ENCODE measurements at places on chromosomes 12 and 14.
A peak's percentile ranks its signal among the peaks of the same experiment; 100 is the strongest.

DNA sequence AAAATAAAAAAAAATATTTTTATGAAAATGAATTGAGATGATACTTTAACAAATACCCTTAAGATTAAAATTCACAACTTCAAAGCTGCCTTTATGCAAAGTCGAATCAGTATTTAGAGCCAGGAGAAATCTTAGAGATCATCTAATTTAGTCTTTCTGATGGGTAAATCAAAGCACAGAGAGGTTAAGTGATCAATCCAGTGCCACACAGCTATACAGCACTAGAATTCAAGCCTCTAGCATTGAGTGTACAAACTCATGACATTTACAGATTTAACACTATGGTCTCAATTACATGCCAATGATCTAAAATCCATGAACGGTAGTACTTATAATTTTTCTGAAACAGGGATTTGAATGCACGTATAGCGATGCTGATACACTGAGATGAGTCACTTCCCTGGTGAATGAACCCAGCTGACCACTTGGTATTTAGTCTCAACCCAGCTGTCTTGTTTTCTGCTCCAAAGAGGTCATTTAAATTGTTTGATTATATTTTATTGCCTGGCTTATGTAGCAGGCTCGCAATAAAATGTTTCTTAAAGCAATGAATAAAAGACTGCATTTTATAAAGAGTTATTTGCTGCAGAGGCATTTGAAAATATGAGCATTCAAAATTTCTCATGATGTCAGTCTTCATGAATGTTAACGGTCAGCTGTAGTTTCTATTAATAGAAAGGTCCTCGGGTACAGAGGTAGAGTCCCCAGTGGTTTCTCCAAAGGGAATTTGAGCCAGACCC, 152.4 kb upstream of the PRICKLE1 start:
- no peak for DNase-seq

GRCh38 chr14:82046512-82047226, 513.0 kb upstream of the SEL1L start:
- no peak for DNase-seq

GRCh38 chr14:38618514-38618913, 362.6 kb upstream of the CLEC14A start:
- DNase-seq: no peak

DNA sequence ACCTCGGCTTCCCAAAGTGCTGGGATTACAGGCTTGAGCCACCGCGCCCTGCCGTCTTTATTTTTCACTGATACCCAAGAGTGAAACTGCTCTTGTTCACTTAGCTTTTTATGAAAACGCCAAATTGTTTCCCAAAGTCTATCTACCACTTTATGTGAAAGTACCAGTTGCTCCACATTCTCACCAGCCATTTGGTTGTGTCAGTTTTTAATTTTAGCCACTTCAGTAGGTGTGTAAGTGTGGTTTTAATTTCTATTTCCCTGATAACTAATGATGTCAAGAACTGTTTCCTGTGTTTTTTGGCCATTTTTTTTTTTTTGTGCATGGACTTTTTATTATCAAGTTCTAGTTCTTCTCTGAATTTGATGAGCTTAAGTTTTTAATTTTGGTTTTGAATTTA, 17.1 kb downstream of the CAND1 start:
- no peak for DNase-seq

DNA sequence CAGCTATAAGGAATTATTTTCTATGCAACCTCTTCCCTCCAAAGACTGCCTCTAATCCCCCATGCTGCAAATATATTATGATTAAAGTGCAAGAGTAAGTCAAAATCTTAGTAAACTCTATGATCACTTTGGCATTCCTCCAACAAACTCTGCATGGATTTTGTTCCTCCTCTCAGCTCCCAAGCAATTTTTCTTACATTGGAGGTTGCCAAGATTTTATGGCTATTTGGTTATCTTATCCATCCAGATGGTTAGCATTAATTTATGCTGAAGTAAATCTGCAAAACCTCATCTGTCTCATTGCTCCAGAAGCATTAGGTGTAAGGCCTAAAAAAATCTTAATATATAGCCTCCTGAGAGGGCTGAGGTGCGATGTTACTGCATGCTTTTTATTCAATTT, 228.1 kb downstream of the CHST11 start:
- no peak for DNase-seq

- DNase-seq: peak; percentile 31
Observed at GRCh38 chr14:24372701-24373416, 4.9 kb downstream of the NFATC4 start.

- peak; percentile 41 for DNase-seq
Observed at GRCh38 chr14:22558221-22558913, 30.7 kb downstream of the DAD1 start.

GRCh38 chr12:117835156-117835555, 133.6 kb downstream of the KSR2 start:
- no peak for DNase-seq

GRCh38 chr12:122610207-122610606, 83.2 kb downstream of the KNTC1 start:
- peak; percentile 26 for DNase-seq

DNA sequence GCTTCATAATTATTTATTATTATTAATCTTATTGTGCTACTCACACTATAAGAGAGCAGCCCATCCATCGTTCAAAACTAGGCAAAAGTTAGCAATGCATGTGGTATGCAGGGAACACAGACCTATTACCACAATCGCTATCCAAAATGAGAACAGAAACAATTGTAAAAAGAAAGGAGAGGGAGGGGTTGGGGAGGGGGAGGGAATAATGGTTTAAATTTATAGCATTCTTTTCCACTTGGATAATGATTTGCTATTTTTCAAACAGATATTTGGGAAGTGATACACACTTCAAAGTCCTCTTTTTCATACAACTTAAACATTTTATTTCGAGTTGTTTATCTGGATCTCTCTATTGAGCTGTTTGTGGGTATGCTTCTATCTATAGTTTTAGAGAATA, 248.6 kb upstream of the SOX5 start:
- DNase-seq: no peak

- DNase-seq: no peak
Observed at GRCh38 chr12:47023311-47023710, 56.1 kb upstream of the PCED1B start.

GRCh38 chr12:24902511-24903328, 46.2 kb downstream of the BCAT1 start:
- peak; percentile 61 for DNase-seq

- DNase-seq: peak; percentile 66
Observed at GRCh38 chr12:52006726-52007157, at the start of gene TAMALIN. TAMALIN (plus strand) TSS chr12:52006946; CDS start chr12:52007020, 74 bp downstream.

DNA sequence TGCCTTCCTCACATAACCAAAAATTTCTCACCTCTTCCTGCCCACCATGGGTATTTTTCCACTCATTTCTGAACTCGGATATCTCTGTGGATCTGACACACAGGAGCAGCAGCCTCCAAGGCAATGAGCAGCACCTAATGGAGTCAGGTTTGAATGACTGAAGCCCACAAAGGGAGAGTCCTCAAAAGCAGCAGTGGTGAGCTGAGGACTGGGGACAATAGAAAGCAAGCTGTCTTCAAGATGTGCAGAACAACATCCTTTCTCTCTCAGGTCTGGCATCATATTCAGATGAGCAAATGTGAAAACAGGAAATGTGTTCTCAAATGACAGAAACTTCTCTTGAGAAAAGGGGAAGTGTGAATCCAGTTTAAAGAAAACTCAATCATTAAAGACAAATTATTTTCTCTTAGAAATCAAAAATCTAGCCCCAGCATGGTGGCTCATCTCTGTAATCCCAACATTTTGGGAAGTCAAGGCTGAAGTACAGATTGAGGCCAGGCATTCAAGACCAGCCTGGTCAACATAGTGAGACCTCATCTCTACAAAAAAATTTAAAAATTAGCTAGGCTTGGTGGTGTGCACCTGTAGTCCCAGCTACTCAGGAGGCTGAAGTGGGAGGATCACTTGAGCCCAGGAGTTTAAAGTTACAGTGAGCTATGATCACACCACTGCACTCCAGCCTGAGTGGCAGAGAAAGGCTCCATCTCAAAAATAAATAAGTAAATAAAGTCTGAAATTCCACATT, 54.2 kb downstream of the C12orf42 start:
- no peak for DNase-seq

DNA sequence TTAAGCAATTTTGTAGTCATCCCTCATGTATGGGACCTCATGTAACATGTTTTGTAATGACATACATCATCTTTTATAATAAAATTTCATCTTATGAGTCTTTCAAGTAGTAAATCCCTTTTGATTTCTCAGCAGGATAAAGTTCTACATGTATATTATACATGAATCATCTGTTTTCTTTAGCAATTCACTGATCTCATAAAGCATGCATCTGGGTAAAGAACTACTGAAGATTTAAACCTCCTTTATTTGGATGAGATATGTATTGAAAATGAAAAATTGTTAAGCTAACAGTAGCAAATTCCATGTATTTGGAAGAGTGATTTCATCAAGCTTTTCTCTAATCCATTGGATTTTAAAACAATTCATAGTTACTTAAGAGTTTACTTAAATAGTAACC, 126.9 kb downstream of the KITLG start:
- no peak for DNase-seq

GRCh38 chr12:127245009-127245408, 1022.0 kb upstream of the TMEM132C start:
- no peak for DNase-seq

GRCh38 chr12:42862055-42862454, 272.5 kb upstream of the PRICKLE1 start:
- DNase-seq: no peak

GRCh38 chr14:88079624-88080023, 74.7 kb downstream of the GPR65 start:
- DNase-seq: no peak

- DNase-seq: no peak
Observed at GRCh38 chr14:26709019-26709418, 111.2 kb upstream of the NOVA1 start.

DNA sequence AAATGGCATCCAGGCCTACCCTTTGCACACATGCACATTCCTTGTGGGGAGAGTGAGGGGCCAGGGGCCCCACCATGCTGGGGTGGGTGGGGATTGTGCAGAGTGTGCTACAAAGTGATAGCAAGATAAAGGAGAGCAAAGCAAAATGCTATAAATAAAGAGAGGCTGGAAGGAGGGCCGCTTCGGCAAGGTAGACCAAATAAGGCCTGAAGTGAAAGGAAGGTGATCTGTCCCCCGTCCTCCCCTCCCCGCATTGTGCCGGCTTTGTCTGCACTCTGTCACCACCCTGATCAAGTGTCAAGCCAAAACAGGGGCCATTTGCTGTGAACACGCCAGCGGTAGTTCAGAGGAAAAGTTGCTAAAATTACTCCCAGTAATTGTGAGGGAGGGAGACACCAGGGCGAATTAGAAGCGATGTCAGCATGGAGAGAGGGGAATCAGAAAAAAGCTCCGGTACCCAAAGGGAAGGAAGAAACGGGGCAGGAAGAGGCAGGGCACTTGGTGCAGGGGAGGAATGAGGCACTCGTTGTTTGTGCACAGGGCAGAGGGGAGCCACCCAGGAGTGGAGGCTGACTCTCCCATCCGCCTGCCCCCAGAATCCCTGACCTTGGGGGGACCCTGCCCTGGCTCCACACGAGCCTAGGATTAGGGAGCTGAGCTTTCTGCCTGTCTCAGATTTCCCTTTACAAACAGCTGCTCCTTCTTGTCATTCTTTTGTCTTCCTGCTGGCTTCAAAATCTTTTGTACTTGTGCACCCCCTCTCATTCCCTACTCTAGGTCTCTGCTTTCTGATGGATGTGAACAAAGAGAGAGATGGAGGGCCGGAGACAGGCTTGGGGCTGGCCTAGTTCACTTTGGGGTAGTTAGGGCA, 2.9 kb upstream of the MYH7 start:
- DNase-seq: no peak

DNA sequence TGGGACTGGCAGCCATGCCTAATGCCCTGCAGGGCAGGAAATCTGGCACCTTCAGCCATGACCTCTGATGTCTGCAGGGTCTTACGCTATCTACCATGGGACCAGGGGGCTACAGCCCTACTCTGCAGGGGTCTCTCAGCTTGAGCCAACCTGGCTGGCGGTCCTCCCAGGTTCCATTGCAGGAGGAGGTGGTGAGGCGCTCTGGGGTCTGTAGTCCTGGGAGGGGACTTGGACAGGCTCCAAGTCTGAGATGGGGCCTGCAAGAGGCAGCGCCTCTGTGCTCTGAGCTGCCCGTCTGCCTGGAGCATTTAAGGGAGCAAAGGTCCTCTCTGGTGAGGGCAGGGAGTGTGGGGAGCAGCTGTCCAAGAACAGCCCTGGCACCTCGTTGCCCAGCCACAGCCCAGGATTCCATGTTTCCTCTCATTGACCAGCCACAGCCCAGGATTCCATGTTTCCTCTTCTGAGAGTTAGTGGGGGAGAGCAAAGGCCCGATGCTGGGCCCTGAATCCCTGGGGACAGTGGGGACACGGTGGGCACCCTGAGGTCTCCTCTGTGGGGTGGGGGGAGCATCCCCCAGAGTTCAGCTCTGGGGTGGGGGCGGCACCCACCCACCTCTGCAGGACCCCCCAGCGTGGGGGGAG, 655 bp downstream of the PLD4 start:
- DNase-seq: no peak

GRCh38 chr12:62129291-62129690, 130.9 kb upstream of the USP15 start:
- no peak for DNase-seq

- DNase-seq: no peak
Observed at GRCh38 chr12:10497602-10498001, 8.1 kb upstream of the EIF2S3B start.

- DNase-seq: peak; percentile 70
Observed at GRCh38 chr12:109715310-109716091, 1.9 kb downstream of the FAM222A start.

- no peak for DNase-seq
Observed at GRCh38 chr14:61476754-61477410, 155.5 kb downstream of the PRKCH start.

- DNase-seq: no peak
Observed at GRCh38 chr14:104066279-104066678, 19.2 kb upstream of the ASPG start.

DNA sequence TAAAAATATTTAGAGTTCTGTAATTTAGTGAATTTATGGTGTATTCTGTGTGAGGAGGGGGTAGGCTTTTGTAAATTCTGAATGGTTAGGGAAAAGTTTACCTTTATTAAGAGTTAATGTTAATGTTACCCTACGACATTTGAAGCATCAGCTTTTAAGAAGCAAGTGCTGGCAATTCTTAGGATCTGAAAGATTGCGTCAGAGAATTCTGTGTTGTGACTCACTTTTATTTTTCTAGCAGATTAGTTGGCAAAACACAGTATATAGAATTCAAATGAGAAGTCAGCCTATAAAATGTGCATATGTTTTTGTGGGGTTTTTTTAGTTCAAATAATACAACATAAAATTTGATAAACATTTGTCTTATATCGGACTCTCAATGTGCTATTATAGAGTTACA, 97.6 kb downstream of the RAD52 start:
- DNase-seq: no peak

GRCh38 chr12:46524778-46525177, 152.2 kb upstream of the SLC38A2 start:
- no peak for DNase-seq

Data from glutamatergic neuron (in vitro differentiated cells).